Caki2 (cell line): ENCODE measurements at places on chromosomes 6 and 20.

GRCh38 chr6:13425270-13425873 is 62.0 kb downstream of the GFOD1 start:
- no peak for DNase-seq

GRCh38 chr6:135527960-135528249 is 30.4 kb upstream of the AHI1 start:
- no peak for DNase-seq

DNA sequence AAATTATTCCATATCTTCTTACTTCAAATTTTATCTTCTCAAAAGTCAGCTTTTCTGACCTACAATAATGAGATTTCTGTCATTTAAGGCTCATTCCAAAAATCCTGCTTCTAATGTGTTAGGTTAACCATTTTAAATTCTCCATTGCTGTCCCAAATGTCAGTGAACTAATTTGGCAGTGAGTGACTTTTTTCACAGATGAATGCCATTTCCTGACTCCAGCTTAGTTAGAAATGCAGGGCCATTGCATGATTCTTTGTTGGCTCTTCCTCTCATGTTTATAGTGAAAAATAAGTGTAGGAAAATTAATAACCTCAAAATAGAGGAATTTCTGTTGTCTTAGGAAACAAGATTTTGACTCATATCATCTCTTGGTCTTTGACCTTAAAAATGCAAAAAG is 44.1 kb downstream of the VIP start:
- DNase-seq = no peak

DNA sequence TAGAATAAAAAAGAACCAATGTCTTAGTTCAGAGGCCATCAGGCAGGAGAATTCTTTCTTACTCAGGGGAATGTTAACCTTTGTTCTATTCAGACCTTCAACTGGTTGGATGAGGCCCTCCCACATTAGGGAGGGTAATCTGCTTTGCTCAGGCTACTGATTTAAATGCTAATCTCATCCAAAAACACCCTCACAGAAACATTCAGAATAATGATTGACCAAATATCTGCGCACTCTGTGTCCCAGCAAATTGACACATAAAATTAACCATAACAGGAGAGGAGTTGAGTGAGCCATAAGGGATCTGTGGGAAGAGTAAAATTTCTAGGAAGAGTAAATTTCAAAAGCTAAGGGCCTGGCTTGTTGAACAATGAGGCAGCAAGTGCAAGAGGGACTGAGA is 234.0 kb upstream of the PLCB4 start:
- DNase-seq = no peak

DNA sequence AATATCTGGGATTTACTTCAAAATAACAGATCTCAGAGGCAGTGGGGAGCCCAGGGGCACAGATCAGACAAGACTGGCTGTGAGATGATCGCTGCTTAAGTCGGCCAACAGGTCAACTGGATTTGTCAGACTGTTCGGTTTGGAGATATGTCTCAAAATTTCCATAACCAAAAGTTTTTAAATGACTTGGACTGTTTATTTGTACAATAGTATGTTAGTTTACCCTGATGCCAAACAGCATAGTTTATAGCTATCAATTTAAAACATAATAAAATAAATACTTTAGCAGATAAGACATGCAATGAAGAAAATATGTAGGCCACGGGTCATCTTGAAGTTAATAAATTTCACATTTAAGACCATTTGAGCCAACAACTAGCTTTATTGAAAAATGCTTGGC is 126.7 kb downstream of the IRF4 start:
- DNase-seq = no peak

GRCh38 chr6:139872665-139873064 is 498.2 kb upstream of the CITED2 start:
- no peak for DNase-seq

- DNase-seq = no peak
These were observed 1.2 kb downstream of the KCNK17 start for GRCh38 chr6:39312912-39313525.

- DNase-seq = no peak
These were observed 254.8 kb downstream of the CDC5L start for GRCh38 chr6:44642349-44642748.

DNA sequence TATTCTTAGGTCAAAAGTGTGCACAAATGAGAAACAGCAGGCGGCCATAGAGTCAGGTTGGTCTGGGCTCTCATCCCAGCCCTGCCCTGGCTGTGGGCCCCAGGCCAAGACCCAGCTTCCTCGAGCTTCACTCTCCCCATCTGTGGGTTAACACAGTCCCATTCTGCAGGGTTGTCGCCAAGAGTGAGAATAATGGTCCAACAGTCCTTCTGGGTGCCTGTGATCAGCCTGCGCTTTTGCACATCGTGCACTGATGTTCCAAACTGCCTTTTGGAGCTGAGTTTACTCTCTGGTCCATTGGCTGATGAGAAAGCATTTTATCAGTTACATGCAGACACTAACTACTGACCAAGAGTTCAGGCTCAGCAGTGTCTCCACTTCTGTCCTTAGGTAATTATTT is 82.6 kb downstream of the INSM1 start:
- no peak for DNase-seq

GRCh38 chr20:52482044-52482443 is 290.5 kb upstream of the ZFP64 start:
- no peak for DNase-seq

- DNase-seq = no peak
These were observed 7.0 kb downstream of the CEBPB start for GRCh38 chr20:50197463-50198179.

DNA sequence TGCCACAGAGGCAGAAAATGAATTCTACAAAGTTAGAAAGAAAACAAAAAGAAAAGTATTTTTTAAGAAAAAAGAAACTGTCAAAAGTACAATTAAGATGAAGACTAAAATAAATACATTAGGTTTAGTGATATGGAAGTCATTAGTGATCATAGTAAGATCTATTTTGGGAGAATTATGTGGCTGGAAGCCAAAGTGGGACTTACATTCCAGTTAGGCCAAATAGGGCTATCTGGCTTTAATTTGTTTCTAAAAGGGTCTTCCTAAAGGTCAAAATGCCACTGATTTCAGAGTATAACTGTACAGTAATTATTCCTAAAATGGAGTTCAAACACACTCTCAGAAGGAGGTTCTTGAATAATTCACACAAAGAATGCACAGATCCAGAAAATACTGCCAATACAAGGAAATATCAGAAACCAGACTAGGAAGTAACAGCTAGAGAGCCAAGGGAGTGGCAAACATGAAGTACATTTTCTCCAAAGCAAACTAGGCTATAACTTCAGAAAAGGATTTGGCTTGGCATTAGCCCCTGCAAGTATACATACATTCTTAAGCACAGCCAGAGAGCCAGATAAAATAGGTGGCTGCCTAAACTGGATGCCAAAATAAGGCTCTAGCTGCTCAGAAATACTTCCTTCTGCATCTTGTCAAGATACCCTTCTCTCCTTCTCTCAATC is 45.3 kb downstream of the PDSS2 start:
- no peak for DNase-seq

GRCh38 chr20:13758884-13759283 is 25.8 kb downstream of the ESF1 start:
- no peak for DNase-seq

- DNase-seq = no peak
These were observed 85.7 kb downstream of the HIVEP1 start for GRCh38 chr6:12097791-12098190.

GRCh38 chr20:56664796-56665195 is 35.7 kb downstream of the TFAP2C start:
- DNase-seq = no peak

- no peak for DNase-seq
These were observed 34.2 kb downstream of the FOXC1 start for GRCh38 chr6:1643830-1644445.

DNA sequence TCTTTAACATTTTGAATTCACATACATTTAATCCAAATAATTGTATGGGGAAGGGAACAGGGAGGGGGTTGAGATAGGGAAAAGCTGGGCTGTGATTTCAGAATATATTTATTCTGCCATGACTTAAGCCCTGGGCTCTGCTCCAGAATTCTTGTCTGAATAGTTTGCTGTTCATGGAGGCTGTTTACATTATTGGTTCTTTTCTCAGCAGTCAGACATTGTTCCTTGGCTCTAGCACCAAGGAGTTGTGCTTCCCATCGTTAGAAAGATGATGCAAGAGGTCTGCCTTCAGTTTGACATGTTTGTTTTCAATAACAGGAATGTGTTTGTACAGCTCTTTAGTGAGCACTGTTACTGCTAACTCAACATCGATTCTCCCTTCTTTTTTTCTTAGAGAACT is 198.8 kb upstream of the CDYL start:
- DNase-seq = no peak

GRCh38 chr6:146017672-146018071 is 11.2 kb upstream of the GRM1 start:
- no peak for DNase-seq

DNA sequence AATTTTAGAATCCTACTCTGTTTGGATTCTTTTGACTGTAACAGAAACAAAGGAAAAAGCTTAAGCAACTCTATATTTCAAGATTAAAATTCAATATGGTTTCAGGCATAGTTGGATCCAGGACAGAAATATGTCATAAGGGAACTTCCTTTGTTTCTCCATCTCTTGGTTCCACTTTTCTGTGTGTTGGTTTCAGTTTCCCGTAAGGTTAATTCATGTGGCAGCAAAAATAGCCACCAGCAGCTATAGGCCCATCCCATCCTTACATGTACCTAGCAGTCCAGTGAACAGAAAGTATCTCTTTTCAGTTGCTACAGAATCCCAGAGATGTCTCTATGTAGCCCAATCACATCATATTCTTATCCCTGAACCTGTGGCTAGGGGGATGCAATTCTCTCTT is 8.8 kb upstream of the FAM8A1 start:
- DNase-seq = no peak

- DNase-seq = no peak
These were observed 120.4 kb downstream of the MRPL14 start for GRCh38 chr6:44006872-44007303.

- no peak for DNase-seq
These were observed 50.9 kb downstream of the RIOK1 start for GRCh38 chr6:7440476-7440875.

GRCh38 chr20:48813446-48813747 is 14.4 kb downstream of the PREX1 start:
- no peak for DNase-seq
